ENCODE measurements at places on chromosomes 3 and 15.
A peak's percentile ranks its signal among the peaks of the same experiment; 100 is the strongest.

- peak; percentile 66 for DNase-seq
Observed at GRCh38 chr15:38010395-38010794, 76.0 kb downstream of the TMCO5A start.

DNA sequence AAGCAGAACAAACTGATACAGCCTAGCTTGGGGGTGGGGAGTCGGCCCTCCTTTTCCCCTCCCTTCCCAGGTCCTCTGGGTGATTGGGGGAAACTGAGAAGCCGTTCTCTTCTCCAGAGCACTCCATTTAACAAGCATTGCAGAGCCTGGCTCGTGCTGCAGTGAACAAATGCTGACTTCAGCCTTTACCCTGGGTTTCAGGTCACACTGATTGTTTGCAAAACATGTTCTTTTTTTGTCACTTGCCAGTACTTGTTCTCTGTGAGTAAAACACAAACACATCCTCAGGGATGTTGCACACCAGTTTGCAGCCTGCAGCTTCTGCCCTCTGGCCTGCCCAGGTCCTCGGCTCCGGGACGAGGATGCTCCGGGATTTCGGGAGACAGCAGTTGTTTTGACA lies 132.8 kb downstream of the PGPEP1L start:
- DNase-seq: no peak

GRCh38 chr15:42012241-42012640 lies 8.6 kb downstream of the PLA2G4E start:
- DNase-seq: no peak

DNA sequence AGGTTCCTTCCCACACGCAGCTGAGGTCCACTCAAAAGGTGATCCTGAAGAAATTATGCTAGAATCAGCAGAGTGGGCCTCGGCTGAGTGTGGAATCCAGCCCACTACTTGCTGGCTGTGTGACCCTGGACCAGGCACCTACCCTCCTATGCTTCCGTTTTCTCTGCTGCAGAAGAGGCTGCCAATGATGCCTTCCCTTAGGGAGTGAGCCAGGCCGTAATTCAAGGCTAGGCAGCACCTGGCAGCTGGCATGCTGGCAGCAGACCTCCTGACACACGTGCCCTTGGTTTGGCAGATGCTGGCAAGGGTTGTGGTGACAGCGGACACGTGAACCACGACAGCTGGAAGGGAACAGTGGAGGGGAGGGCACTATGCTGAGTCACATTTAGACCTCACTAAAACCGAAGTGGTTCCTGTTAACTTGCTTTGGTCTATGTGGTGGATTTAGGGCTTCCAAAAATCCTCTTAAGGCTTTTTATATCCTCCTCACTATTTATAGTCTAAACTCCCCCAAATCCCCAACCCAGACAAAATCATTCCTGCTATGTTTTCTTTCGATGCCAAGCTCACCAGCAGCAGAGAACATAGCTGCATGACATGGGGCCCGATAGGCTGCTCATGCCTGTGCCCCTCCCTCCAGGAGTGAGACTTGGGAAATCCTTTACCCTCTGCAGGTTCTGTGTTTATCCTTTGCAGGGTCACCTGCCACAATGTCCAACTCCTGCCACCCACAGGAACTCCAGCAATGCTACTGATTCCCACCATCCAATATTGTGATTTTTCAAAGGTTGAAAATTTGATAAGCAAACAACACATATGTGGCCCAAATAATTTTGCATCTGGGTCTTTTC lies 10.6 kb upstream of the PCSK6 start:
- no peak for DNase-seq

GRCh38 chr3:58021072-58021959 lies 13.1 kb downstream of the FLNB start:
- no peak for DNase-seq

GRCh38 chr3:133915685-133916658 lies 20.3 kb upstream of the RAB6B start:
- DNase-seq: peak; percentile 13

- DNase-seq: no peak
Observed at GRCh38 chr15:83036253-83036652, 24.8 kb upstream of the C15orf40 start.

DNA sequence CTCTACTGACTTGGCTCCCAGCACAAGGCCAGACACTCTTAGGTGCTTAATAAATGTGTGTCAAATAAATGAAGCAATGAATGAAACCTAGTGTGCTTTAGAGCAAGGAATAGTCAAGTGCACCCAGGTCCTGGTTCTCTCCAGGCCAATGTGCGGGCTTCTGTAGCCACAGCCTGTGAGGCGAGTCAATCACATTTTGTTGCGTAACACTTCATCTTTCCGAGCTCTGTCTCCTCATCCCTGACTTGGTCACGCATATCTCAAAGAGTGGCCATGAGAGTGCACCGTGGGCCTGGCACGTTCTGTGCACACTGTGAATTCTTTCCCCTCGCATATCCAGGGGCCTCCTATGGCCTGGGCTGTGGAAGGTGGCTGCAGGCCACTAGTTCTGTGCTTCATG lies 11.4 kb upstream of the SH3GL3 start:
- no peak for DNase-seq

All from fibroblast of upper back skin (primary cell).